ENCODE measurements at places on chromosomes 4 and X.
A peak's percentile ranks its signal among the peaks of the same experiment; 100 is the strongest.

GRCh38 chr4:54647070-54647469 lies 10.7 kb upstream of the KIT start:
- DNase-seq: no peak

DNA sequence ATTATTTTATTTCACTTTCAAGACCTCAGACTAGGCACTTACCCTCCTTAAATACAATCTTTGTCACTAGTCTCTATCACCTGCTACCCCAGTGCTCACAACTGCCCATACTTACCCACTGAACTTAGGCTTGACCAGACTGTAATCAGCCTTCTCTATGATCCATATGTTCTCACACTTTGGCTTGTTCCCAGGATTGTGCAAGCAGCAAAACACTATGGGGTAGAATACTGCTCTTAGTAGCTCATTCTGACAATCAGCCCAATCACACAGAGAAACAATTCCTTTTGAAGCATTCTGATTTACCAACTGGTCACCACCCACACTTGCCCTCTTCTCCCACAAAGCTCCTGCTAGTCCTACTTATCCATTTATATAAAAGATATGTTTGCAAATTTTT lies 878.3 kb downstream of the FSTL5 start:
- no peak for DNase-seq

DNA sequence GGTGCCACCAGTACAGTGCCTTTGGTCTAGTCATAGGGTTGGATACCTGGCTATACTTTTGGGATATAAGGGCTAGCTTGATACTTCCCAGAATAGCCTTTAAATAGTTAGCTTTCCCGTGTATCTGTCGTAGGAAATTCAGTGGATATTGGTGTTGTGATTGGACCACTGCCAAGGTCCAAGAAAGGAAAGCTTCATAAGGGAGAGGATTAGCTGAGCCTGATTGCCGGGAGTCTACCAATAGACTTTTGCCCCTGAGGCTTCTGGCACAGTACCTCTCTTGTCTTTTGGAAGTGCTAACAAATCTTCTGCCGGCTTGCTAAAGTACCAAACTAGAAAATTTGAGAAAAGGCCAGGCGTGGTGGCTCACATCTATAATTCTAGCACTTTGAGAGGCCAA lies 350.6 kb downstream of the CHIC1 start:
- no peak for DNase-seq

DNA sequence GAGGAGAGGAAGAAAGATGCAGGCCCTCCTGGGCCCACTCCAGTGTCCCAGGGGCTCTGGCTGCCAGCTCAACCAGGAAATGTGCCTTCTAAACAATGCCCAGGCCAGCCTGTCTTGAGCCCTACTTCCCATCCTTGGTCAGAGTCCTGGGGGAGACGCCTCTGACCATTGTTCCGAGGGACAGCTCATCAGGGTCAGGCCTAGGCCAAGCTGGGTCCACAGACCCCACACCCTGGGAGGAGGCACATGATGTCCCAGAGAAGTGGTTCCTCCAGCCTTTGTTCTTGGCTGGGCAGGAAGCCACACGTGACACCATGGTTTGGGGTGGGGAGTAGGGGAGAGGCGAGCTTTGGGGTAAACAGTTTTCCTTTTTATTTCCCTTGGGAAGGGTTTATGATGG lies 102.5 kb downstream of the EFNB1 start:
- no peak for DNase-seq

DNA sequence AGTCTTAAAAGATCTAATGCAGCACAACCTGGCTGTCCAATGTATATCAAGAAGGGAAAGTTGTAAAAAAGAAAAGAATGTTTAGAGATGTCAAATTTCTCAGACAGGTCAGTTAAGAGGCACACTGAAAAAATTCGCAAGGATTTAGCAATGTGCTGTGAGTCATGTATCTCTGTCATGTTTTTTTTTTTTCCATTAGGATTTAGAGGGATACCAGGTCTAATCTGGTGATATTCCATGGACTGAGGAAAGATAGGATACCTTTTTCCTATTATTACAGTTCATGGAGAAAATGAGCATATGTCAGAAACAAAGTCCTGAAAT lies 815.4 kb upstream of the PCDH10 start:
- DNase-seq: no peak

DNA sequence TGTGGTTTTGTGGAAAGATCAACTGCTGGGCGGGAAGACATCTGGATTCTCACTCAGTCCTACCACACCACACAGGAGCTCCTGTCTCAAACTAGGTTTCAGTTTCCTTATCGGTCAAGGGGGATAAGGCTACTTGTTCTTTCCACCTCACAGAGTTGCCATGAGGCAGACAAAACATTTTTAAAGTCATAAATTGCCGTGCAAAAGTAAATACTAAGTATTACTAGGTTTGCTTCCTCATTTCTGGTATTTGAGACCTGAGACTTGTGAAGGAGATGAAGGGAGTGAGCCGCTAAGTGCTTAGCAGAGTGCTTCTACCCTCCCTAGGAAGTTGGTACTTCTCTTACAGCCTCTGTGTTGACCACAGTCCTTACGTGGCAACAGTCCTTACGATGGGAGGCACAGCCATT lies 1.5 kb downstream of the LAP3 start:
- DNase-seq: peak; percentile 58

DNA sequence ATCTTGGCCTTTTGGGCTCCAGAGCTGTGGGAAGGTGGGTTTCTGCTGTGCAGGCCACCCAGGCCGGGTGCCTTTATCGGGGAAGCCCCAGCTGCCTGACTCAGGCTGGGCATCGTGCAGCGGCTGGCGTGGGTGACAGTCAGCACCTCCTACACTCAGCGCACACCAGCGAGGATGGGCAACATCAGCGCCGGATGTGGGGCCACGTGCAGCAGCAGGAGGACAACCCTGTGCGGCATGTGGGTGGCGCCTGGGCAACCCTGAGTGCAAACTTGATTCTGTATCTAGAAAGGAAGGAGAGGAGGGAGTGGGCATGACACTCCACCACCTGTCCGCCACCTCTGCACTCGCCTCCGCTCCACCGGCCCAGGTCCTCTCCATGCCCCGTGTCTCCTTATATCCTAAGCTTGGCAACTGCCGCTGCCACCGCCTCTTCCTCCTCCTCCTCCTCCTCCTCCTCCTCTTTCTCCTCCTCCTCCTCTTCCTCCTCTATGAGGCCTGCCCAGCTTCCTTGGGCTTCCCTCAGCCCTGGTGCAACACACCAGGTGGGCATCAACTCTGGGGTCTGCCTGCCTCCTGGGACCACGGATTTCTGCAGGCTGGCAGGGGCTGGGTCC lies 107.4 kb upstream of the AFAP1 start:
- DNase-seq: no peak

DNA sequence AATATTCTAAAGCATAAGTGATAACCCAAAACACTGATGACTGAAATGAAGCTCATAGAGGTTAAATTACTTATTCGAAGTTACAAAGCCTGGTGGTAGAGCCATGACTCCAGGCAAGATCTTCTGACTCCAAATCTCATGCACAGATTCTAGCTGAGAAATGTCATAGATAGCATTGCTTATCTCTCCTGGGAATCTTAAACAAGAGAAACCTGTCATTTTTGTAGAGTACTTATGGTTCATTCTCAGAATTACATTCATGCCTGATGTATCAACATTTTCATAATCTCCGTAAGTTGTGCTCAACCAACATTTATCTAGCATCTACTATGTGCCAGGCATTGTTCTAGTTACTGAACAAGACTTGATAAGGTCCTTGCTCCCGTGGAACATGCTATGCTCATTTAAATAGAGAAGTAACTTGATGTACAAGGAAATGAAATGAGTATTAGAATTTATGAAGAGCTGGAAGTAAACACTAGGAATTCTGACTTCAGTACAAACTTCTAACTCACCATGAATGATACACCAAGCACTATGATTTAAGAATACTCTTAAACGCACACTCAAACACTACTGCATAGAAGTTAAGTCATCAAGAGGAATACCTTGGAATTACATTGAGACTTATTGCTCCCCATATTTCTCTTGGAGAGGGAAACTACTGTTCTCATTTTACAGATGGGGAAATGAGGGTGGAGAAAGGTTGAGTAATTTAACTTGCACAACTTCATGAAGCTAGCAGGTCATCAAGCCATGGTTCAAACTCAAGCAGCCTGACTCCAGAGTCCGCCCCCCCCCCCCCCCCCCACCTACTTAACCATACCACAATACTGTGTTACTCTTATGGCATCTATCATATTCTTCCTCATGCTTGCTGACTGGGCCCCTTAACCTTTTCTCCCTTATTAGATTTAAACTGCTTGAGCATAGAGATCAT lies 45.4 kb downstream of the MBNL3 start:
- peak; percentile 1 for DNase-seq

DNA sequence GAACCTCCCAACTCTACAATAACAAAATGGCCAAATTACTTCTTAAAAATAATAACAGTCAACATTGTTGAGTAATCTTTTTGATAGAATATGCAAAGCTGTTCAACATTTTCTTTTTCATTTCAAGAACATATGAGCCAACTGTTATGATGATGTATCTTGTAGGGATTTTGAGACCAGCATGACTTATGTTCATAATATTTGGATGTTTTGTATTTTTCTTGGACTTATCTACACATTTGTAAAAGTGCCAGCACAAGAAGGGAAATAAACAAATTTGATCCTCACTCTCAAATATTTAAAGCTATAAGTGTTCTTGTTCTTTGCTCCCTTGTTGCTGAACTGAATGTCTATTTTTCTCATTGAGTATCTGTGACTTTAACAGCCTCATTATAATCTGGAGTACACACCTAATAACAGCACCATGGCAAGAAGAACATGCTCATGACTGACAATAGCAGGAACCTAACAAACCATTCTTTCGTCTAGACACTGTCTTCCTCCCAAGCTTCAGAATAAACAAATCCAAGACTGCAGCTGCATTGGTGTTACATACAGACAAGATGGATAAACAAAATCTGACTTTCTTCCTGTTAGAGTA lies 1049.7 kb downstream of the FAT4 start:
- no peak for DNase-seq

DNA sequence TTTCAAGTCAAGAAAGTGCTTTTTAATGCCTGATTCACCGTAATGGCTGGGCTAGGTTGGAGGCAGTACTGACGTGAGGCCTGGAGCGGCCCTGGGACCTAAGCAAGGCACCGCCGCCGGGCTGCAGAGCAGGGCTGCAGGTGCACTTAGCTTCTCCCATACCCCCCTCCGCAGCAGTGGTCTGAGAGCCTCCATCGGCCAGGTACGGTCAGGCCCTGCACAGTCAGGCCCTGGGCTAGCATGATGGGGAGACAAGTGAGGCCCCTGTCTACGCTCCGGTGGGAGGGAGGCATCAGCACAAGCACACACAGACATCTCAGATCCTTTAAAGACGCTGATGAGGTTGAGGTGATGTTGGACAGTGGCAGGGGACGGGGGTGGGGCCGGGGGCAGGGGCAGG lies 4.7 kb downstream of the MAEA start:
- no peak for DNase-seq

DNA sequence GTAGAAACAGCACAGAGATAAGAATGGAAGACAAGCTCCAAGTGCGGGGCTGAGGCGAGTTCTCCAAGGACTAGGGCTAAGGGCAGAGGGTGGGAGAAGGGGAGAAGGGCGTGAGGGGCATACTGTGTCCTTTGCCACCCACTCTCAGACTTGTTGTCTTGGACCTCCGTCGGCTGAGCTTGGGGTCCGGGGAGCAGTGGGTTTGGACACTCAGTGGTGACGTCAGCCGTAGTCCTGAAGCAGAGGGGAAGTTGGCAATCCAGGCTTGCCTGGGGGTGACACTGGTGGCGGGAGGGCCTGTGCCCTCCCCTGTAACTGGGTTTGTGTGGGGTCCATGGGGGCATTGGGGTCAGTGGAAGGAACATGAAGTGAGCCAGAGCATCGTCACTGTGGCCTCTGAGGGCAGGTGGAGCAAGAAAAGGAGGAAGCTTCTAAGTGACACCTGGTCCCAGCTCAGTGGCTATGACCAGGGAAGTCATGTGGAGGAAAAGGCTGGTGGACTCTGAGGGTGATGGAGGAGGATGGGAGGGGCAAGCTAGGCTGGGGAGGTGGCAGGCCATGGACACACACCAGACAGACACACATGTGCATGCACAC lies 17.6 kb downstream of the CD99 start:
- no peak for DNase-seq

DNA sequence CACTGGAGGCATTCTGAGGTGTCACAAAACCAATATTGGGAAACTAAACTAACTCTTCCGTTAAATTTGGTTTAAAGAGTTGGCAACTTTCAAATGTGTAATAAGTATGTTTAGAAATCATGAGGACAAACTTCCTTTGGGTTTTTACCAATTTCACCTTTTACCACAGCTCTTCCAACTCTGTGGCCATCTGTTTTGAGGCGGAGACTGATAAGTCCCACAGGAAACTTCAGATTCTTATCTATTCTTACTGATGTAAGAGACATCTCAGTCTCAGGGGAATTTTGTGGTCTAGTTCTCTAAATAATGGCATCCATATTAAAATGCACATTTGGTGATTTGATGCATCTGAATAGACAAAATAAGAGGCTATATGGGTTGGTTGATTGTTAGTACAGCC lies 229.2 kb upstream of the AFF2 start:
- DNase-seq: peak; percentile 86

GRCh38 chr4:136881666-136882065 lies 650.6 kb downstream of the PCDH18 start:
- DNase-seq: no peak

- no peak for DNase-seq
These were observed 886.5 kb upstream of the EPHA5 start for GRCh38 chr4:66556651-66557278.

DNA sequence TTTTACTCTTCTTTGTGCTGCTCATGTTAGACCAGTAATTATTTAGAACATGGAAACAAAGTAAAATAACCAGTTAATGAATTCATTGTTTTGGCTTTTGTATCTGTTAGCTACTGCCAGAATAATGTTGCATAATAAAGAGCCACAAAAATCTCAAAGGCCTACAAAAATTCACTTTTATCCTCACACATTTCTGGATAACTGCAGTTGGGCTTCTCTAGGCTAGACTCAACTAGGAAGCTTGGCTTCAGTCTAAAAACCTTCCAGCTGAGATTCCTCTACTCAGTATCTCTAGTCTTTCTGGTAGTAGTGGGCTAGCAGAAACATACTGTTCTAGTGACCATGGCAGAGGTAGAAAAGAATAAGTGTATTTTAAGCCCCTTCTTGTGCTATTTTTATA lies 73.0 kb downstream of the FAT4 start:
- DNase-seq: no peak

DNA sequence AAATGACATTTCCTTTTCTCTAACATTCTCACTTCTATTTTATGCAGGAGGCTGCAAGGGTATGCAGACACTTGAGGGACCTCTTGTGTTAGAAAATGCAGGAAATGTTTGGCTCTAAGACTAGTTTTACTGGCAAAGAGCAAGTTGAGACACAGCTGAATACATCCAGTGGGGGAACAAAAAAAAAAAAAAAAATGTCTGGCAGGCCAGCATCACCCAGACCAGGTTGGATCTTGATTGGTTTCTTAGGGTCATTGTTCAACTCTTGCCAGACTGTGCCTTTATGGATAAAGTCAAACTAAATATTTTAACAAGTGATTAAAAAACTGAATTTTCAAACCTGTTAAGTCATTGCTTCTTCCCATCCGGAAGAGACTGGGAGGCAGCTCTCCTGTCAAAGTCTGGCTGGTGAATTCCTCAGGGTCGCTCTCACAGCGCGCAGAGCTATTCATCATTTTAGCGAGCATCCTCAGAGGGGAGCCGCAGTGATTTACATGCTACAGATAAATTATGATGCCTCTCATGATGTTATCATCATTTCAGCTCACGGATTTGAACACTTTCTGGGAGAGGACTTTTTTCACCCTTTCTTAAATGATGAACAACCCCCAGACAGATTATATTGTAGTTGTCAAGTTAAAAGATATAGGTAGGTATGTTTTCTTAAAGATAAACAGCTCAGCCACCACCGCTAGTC lies 23.6 kb upstream of the PACRGL start:
- DNase-seq: no peak

- DNase-seq: no peak
These were observed 34.6 kb downstream of the ATXN3L start for GRCh38 chrX:13285229-13285628.

GRCh38 chr4:37951461-37952352 lies 8.5 kb upstream of the PTTG2 start:
- peak; percentile 41 for DNase-seq

All from GF-D8 (cell line).